AML-193 (cell line): ENCODE measurements at places on chromosomes 12 and 14.

DNA sequence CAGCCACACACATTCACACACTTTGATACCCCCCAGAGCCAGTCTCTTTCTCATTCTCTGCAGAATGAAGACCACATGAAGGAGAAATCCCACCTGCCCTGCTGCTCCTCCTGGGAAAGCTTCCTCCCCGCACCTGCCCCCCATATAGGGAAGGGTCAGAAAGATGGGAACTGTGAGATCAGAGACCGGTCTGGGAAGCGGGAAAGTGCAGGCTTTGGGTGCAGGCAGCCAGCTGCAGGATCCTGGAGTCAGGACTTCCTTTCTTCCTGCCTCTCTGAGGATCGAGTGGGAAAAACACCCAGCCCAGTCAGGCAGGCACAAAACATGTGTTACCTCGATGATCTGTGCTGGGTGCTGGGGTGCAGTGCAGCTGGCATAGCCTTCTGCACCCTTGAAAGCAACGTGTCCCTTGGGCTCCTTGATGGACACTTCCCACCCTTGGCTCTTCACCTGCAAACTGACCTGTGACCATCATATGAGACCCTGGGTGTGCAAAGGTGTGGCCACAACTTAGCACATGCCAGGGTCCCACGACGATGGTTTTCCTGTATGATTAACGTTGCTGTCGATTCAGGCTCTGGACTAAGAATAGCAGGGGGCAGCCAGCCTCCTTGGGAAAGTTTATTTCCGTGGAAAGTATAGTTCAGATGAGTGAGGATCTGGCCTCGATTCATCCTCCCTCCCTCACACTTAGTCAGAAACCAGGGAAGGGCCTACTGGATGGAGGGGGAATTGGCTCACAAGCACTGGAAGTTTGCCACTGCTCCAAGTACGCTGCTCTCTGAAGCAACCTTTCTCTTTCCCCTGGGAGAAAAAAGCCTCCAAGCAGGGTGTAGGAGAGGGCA lies 105.4 kb upstream of the MED13L start:
- DNase-seq = no peak

GRCh38 chr12:977156-977555 lies 13.9 kb upstream of the ERC1 start:
- no peak for DNase-seq

GRCh38 chr12:47983541-47984115 lies 20.2 kb downstream of the TMEM106C start:
- no peak for DNase-seq

DNA sequence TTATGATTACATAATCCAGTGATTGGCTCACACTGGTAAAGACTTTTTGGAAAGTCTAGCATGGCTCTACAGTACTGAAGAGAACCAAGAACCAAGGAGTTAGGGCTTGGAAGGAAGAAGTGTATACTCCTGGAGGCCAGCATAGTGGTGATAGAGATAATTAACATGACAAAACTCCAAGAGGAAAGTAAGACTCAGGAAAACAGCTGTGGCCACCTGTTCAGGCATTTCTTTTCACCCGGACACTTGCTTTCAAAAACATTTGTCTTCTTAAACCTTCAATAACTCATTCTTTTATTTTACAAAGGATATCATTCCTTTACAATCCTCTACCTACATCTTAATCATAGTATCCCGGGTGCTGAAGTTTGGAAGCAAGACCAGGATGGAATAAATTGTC lies 50.9 kb downstream of the KLHL28 start:
- no peak for DNase-seq

DNA sequence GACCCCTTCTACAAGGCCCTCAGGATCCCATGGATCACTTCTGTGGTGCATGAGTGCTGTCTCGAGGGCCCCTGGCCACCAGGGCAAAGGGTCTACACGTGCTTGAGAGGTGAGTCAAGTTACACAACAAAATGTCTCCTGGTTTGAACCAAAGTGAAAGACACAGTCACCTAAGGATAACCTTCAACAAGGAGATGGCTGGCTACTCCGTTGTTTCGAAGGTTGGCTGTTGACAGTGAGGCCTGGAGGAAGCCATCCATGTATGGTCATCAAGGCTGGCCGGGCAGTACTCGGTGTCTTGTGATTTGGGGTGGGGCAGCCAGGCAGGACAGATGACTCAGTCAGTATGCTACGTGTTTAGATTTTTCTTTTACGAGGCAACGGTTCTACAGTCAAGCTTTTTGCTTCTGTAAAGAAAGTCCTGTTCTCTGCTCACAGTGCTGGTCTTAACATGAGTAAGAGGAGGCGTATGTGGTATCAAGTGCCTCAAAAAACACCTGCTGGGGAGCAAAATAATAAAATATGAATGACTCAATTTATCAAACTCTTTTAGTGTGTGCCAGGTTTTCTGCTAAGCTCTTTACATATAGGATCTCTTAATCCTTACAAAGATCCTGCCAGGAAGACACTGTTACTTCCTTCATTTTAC lies 18.0 kb upstream of the NT5DC3 start:
- no peak for DNase-seq

GRCh38 chr12:56450241-56450640 lies 1.0 kb upstream of the TIMELESS start:
- DNase-seq = no peak

GRCh38 chr14:61335671-61336275 lies 14.4 kb downstream of the PRKCH start:
- DNase-seq = no peak

DNA sequence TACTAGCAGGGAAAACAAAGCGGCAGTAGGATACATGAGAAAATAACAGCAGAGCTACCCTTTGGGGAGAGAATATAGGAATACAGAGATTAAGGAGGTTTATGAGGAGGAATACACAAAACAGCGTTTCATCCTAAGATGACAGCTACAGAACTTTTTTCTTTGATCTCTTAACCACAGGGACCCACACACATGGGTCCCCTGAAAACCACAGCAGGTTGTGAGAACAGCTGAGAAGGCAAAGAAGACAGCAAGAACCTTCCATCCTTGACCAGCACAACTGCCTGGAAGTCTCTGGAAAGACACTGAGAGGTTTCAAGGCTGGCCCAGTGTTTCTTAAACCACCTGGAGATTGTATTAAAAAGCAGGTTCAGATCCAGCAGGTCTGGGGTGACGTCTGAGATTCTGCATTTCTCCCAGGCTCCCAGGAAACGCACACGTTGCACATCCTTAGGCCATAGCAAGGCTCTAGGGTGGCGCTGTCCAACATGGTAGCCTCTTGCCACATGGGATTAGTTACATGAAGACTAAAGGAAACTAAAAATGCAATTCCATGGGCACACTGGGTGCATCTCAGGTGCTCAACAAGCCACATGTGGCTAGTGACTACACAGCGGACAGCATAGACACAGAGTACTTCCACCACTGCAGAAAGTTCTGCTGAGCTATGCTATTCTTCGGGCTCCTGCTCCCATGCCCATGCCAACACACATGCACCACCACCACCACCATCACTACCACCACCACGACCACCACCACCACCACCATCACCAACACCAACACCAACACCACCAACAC lies 92.3 kb downstream of the FOXN3 start:
- no peak for DNase-seq

GRCh38 chr12:229441-230191 lies 15.7 kb upstream of the SLC6A12 start:
- DNase-seq = no peak

GRCh38 chr12:98769068-98769467 lies 124.0 kb downstream of the APAF1 start:
- DNase-seq = no peak

DNA sequence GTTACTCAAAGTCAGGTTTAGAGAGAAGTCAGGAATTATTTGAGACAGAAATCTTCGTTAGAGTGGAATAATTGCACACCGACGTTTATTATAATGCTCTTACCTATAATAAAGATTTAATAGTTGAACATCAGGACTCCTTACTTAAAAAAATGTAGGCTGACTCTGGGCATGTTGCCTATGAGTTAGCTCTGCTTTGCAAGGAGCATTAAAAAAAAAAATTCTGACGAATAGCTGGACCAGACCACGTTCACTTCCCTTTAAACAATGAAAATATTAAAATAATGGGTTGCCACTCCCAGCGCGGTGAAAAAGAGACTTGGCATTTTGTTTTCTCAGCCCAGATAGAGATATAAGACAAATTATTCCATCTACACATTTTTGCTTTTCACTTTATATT lies 574 bp upstream of the FANCM start:
- no peak for DNase-seq

DNA sequence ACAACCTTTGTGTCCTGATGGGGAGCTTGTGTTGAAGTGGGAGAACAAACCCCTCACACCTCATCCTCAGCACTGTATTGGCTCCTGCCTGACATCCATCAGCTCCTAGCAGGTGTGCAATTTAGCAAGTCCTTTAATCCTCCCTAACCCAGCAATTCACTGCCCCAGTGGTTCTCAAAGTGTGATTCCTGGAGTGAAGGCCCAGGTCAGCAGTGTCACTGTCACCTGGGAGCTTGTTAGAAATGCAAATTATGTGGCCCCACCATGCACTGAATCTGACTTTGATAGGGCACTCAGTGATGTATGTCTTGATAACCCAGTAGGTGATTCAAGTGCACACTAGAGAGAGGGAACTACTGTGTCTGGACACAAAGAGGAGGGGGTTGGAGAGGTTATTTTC lies 133.6 kb downstream of the FGD4 start:
- DNase-seq = no peak

DNA sequence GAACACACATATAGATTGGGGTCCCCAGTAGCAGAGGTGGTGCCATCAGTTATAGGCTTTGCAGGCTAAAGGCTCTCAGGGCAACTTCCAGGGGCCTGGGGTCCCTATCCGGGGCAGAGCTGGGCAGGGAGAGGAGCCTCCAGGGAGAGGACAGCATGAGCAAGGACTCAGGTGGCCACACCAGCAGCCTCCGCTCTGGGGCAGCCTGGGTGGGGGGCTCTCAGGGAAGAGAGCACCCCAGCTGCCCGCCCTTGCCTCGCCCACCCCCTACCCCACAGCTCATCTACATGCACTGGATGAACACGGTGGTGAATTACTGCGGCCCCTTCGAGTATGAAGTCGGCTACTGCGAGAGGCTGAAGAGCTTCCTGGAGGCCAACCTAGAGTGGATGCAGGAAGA lies 14.0 kb downstream of the PLBD2 start:
- DNase-seq = no peak

DNA sequence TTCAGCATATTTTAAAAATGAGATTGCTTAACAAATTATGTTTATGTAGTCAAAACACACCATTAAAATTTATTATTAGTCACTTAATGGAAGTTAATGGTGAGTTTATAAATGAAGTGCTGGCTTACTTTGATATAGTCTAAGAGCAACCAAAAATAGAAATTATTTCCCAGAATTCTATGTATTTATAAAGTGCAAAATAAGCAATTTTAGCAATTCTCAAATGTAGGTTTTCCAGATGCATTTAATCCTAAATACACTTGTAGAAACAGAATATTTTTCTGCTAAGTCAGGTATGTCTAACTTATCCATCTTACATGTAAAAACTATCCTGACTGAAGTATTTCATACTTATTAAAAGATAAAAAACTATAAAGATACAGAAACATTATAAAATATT lies 11.2 kb downstream of the LMO3 start:
- no peak for DNase-seq

GRCh38 chr12:26938701-26939062 lies 412 bp downstream of the FGFR1OP2 start:
- DNase-seq = no peak

- DNase-seq = no peak
Measured at GRCh38 chr12:89762498-89763170, 54.0 kb upstream of the ATP2B1 start.

GRCh38 chr12:13981296-13981962 lies at the start of gene GRIN2B:
Gene GRIN2B, minus strand, starts transcription at chr12:13981602. Its CDS starts 115,394 bp downstream, at chr12:13866208.
- no peak for DNase-seq

GRCh38 chr14:94542811-94543440 lies 18.3 kb upstream of the SERPINA4 start:
- no peak for DNase-seq

GRCh38 chr12:70196811-70197281 lies 46.4 kb upstream of the CNOT2 start:
- no peak for DNase-seq

DNA sequence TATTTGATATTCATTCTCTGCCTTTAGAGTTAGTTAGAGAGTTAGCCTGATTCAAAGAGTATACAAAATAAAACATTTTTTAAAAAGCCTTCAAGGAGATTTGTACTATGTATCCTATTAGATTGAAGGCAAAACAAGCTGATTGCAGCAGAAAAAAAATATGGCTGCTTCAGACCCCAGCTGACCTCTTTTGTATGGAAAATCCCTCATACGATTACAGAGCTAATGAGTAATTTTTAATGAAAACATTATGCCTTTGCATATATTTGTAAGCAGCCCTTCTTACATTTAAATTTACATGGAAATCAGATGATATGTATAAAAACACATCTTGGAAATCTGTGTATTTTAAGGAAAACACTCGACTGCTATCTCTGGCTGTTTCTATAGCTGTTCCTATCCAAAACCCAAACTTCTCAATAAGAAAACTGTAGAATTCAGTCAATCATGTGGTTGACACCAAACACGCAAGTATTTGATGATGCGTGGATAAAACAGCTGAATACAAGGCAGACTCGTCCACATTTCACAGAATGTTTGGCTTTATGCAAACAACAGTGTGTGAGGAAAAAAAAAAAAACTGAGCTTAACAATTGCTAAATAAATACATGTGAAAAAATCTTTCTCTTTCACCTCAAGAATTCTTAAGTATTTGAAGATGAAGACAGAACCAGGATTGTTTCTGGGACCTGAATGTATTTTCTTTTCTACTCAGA lies 275.3 kb downstream of the EGLN3 start:
- DNase-seq = no peak

DNA sequence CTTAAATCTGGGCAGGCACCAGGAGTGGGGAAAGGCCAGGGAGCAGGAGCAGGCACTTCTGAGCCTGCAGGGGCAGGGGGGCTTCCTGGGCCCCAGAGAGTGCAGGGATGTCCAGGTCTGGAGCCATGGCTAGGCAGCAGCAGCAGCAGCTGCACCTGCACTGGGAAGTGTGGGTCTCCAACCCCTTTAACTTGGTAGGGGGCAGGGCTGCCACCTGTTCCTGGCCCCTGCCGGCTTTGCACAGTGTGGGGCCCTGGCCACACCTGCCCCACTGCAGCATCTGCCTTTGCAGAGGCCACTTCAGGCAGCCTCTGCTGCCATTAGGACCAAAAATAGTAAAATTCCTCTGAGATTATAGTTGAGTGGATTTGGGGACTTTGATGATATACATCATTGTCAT lies 138.5 kb downstream of the SLC16A7 start:
- no peak for DNase-seq

- DNase-seq = peak; percentile 79
Measured at GRCh38 chr14:67778792-67779191, 37.6 kb downstream of the ZFYVE26 start.

DNA sequence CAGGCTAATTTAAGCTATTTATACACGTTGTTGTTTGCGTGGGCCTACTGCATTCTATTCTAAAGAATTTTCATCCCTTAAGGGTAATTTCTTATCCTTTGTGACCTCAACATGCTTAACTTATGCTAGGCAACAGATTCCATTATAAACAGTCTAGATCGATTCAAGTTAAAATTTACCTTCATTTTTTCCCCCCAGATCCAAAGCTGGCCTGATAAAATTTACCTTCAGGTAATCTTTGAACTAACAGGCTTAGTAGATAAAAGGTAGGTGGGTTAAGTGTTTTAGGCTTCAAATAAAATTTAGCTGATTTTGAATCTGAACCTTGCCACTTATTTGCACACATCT lies 389 bp upstream of the CCNB1IP1 start:
- DNase-seq = no peak

GRCh38 chr12:16675438-16675837 lies 69.5 kb upstream of the LMO3 start:
- no peak for DNase-seq

GRCh38 chr14:52219488-52220084 lies 47.9 kb upstream of the PTGDR start:
- no peak for DNase-seq
